ENCODE measurements at places on chromosomes 13 and 19. TPM values are rescaled to one million over a fixed set of nuclear protein-coding genes. Genes with fewer than 3 reads are reported as not detected.
A peak's percentile ranks its signal among the peaks of the same experiment; 100 is the strongest.

GRCh38 chr19:2215281-2215751 lies 20.8 kb downstream of the PLEKHJ1 start:
- DNase-seq = no peak

GRCh38 chr19:50922317-50922853 lies 11.2 kb upstream of the KLK4 start:
- DNase-seq = peak; percentile 59

- no peak for DNase-seq
Measured at GRCh38 chr19:38392707-38393308, 4.3 kb downstream of the SPRED3 start.

GRCh38 chr19:4976401-4977298 lies 7.7 kb downstream of the KDM4B start:
- DNase-seq = no peak

- DNase-seq = no peak
Measured at GRCh38 chr13:110911880-110912279, 3.0 kb downstream of the ANKRD10 start.

- no peak for DNase-seq
Measured at GRCh38 chr13:23599083-23599925, 29.1 kb downstream of the TNFRSF19 start.

DNA sequence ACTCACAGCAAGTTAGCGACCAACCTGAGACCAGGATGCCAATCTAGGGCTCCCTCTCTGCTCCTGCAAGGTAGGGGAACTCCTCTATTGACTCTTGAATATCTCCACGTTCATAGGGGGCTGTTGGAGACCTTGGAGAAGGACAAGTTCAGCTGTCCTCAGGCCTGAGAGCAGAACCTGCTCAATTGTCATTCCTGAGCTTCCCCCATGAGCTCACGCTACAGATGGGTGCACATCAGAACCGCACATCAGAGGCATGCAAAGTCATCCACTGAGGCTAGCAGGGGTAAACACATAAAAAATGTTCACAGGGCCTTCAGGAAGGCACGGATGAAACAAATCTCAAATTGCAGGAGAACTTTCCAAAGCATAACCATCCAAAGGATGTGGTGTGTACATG lies 168.8 kb upstream of the ZNF507 start:
- DNase-seq = no peak

The CACNG7 gene
- not detected for total RNA-seq

The ZNF223 gene
- 3.6 TPM for total RNA-seq

- no peak for DNase-seq
Measured at GRCh38 chr19:8615024-8615423, 4.5 kb upstream of the ADAMTS10 start.

The KIR3DL1 gene
- total RNA-seq = not detected

The SYT3 gene
- not detected for total RNA-seq

GRCh38 chr13:29452773-29453616 lies 142.5 kb downstream of the SLC7A1 start:
- DNase-seq = no peak

GRCh38 chr19:13951799-13952153 lies 533 bp upstream of the DCAF15 start:
- DNase-seq = no peak

GRCh38 chr13:82627183-82627582 lies 1255.1 kb downstream of the SLITRK1 start:
- DNase-seq = no peak

The NUP58 gene
- 44.8 TPM for total RNA-seq

- no peak for DNase-seq
Measured at GRCh38 chr13:78689011-78689410, 30.1 kb upstream of the OBI1 start.

DNA sequence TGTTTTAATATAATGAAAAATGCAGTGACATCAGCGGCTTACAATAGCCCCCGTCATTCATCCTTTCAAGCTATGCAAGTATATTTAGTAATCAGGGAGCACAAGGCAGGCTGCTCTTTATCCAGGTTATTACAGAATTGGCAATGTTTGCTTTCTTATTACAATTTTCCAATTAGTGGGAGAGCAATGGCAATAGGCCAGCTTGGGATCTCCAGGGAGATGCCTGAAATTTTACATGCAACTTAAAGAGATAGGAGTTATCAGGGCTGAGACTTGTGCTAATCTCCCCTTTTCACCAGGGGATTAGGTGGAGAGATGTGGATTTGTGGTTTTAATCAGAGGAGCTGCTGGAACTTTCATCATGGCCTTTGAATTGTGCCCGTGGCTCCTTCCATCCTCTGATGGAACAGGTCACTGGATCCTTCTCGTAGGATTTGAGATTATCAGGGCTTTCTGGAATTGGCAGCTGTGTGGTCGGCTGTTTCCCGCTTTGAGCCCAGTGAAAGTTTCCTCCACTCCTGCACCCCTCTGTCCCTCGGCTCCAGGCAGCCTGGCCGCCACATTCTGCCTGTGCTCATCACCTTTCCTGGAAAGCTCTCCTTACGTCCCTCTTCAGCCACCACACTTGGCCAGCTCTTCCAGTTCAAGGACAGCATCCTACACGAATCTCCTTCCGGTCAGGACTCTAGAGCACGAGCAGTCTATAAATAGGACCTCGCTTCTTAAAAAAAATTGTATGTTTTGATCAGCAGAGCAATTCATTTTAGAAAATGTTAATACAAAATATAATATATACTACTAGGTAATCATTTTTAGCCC lies 47.0 kb downstream of the CBY2 start:
- no peak for DNase-seq

The NCCRP1 gene
- not detected for total RNA-seq

DNA sequence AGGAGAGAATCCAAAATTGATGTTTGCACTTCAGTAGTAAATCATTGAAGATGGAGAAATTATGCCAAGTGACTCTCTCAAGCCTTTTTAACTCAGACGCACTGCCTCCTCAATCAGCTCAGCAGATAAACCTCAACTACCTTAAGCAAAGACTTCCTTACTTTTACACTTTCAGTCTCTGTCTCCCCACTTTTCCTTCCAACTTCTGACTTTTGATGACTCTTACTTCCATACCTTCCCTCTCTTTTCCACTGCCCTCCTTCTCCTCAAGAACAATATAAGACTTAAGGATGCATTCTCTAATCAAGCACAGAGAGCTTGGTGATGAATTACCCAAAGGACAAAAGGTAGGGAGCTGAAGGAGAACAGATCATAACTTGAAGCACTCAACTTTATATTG lies 4.8 kb upstream of the DACH1 start:
- no peak for DNase-seq

DNA sequence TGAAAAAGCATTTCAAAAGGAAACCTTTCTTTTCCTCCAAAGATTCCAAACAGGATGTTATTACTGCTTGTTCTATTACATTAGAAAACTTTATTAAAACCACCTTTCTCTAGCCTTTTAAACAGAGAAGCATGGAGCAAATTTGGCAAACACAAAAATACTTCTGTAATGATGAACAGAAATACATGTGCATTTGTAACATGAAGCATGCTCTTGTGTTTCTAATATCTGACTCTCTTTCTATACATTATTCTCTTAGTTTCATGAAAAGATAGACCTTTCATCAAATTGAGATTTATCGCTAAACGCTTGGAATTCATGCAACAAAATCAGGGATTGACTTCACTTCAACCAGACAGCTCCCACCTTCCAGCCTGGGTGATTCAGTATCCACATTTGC lies 152.8 kb upstream of the IRS2 start:
- no peak for DNase-seq

The USHBP1 gene
- total RNA-seq = 0.42 TPM

GRCh38 chr13:95420501-95420900 lies 119.2 kb upstream of the ABCC4 start:
- no peak for DNase-seq

DNA sequence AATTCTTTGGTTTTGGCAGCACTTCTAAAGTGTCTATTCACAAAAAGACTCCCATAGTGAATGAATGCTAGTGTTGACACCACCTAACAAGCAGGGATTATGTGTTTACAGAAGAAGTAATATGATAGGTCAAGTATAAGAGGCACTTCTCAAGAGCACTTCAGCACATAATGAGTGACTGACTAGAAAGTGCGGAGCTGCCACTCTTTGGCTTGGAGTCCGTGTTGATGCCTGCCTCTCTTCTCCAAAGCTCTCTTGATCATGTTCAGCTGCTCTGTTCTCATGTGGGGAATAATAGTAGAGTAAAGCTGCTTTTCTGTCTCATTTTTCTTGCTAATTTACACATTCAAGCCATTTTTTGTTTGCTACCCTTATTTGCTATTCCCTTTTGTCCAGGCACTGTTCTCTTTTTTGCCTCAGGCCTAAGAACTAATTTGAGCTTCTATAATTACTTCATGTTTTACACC lies 22.7 kb upstream of the MAB21L1 start:
- DNase-seq = no peak

The SIGLEC5 gene
- 0.22 TPM for total RNA-seq

The EBI3 gene
- 186 TPM for total RNA-seq

DNA sequence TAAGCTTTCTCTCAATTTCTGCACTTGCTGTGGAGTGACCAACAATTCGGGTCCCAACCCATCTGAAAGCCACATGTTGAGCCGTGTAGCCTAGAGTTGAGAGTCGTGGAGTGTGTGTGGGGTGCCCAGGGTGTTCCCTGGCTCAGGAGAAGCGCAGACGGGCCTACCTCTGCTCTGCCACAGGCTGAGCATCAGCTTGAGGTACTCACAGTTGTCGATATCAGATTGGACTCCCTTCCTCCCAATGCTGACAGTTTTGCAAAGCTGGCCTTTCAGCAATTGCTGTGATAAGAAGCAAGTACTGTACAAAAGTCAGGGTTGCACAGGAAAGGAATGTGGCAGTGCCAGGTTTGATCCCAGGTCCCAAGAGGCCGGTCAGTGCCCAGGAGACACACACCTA lies 133.4 kb upstream of the SPACA7 start:
- no peak for DNase-seq

- no peak for DNase-seq
Measured at GRCh38 chr13:109569958-109570711, 216.2 kb downstream of the IRS2 start.

GRCh38 chr13:102599426-102600012 lies 2.7 kb downstream of the TPP2 start:
- no peak for DNase-seq

GRCh38 chr19:16017138-16017490 lies 59.2 kb upstream of the TPM4 start:
- DNase-seq = no peak

- DNase-seq = no peak
Measured at GRCh38 chr19:57290970-57291369, 10.7 kb downstream of the ZNF460 start.

GRCh38 chr13:42101821-42102585 lies 53.6 kb downstream of the DGKH start:
- no peak for DNase-seq

- no peak for DNase-seq
Measured at GRCh38 chr19:30340771-30341561, 31.2 kb upstream of the ZNF536 start.

The GFY gene
- not detected for total RNA-seq

The DHDH gene
- not detected for total RNA-seq

The TGFBR3L gene
- not detected for total RNA-seq

The EFNB2 gene
- 0.31 TPM for total RNA-seq

- no peak for DNase-seq
Measured at GRCh38 chr13:37338726-37339385, 233.4 kb upstream of the CSNK1A1L start.

GRCh38 chr13:75384879-75385707 lies 96.9 kb downstream of the TBC1D4 start:
- DNase-seq = no peak

The CEACAM7 gene
- not detected for total RNA-seq

DNA sequence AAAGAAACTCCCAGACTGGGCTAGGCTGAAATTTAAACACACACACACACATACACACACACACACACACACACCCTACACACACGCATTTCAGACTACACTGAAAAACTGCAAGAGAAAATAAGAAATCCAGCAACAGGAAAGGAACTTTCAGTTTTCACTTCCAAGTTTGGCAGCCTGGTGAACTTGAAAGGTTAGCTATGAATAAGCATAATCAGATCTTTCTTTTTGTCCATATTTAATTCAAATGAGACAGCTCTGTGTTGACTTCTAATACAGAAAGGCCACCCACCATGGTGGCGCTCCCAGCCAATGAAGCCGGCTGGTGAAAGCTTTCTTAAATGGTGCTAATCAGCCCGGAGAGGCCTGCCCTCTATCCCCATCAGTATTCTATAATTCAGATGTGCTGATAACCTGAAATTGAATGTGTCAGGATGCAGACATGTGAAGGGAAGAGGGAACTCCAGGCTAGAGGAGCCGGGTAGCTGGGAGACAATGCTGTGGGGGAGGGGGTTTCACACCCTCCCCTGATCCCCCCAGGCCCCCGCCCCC lies 108.3 kb upstream of the ZNF536 start:
- DNase-seq = no peak

DNA sequence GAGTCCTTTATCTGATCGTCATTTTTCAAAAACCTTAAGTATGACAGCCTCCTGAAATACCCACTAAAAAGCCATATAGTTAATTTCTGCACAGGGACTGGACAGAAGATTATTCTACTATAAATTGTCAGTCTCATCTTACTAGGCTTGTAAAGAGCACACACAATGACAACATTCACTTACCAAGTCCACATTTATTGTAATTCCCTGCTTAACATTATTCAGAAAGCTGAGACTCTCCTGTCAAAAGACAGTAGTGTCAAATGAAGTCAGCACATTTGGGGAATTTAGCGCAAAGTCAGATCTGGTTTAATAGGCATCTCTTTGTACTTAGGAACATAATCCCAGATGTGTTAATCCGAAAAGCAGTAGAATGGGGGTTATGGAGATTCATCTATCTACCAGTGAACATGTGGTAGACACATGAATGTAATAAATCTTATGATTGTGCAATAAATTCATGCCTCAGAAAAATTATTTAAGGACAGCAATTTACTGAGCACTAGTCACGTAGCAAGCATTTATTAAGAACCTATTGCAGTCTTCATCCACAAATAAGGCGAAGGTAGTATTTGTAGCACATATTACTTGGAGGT lies 224.6 kb upstream of the GPC6 start:
- no peak for DNase-seq

- no peak for DNase-seq
Measured at GRCh38 chr13:27372896-27373295, 51.5 kb upstream of the GTF3A start.

DNA sequence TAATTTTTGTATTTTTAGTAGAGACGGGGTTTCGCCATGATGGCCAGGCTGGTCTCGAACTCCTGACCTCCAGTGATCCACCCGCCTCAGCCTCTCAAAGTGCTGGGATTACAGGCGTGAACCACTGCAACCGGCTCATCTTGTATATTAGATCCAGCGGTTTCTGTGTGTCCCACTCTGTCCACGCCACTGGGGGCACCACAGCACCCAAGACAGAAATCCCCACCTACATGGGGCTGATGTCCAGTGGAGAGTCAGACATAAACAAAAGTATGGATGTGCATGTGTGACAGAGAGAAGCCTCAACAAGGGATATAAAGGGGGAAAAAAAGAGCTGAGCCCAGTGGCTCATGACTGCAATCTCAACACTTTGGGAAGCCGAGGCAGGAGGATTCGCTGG lies 65.8 kb upstream of the ADGRE5 start:
- DNase-seq = no peak

- no peak for DNase-seq
Measured at GRCh38 chr19:13881692-13882418, 4.9 kb downstream of the NANOS3 start.

Measured in activated B cell treated with CpG ODN at 0.5 μM for 24 hours (primary cell).